ENCODE measurements at places on chromosomes 13 and 19.

DNA sequence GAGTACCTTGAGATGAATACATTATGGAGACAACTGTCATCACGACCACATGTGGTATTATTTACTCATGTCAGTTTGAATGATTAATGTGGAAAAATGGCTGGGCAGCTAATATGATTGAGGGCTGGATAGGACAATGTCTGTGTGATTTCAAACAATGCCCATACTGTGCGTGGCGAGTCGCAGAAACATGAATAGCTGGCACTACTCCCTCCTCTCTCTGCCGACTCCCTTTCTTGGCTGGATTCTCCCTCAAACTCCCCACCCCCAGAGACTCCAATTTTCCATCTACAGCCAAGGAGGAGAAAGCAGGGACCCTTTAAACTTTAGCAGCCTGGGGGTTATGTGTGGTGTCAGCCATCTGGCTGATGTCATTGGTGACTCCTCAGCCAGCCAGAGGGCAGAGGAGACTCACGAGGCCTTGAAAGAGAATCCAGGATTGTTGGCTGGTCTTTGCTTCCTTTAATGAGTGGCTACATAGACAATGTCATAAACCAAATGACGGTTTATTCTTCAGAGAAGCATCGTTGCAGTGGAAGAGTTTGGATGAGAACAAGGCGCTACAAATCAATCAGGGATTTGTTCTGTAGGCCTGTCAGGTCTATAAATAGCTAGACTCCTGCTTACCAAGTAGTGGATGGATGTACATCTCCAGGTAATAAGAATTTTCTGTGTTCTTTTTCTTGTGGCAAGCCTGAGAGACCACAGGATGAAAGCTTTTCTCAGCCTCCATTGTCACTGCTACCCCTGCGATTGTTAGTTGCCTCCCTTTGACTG, 165.6 kb downstream of the DLEU7 start:
- no peak for DNase-seq

DNA sequence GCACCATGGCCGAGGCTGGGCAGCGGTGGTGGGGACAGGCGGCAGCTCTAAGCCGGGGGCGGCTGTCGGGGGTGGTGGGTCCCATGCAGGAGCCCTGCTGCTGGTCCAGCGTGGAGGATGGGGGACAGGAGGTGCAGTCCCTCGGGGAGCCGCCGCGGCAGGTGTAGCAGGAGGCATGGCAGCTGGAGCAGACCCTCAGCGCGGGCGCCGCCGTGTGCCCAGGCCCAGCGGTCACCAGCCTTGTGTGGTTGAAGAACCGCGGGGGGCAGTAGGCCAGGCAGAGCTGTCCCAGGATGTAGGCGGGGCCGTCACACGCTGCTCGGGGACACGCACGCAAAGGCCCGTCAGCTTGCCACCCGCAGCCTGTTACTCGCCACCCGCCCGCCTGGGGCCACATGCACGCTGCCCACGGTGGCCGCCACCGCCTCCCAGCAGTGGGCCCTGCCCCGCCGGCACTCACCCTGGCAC, 2.9 kb upstream of the C19orf25 start:
- DNase-seq: no peak

DNA sequence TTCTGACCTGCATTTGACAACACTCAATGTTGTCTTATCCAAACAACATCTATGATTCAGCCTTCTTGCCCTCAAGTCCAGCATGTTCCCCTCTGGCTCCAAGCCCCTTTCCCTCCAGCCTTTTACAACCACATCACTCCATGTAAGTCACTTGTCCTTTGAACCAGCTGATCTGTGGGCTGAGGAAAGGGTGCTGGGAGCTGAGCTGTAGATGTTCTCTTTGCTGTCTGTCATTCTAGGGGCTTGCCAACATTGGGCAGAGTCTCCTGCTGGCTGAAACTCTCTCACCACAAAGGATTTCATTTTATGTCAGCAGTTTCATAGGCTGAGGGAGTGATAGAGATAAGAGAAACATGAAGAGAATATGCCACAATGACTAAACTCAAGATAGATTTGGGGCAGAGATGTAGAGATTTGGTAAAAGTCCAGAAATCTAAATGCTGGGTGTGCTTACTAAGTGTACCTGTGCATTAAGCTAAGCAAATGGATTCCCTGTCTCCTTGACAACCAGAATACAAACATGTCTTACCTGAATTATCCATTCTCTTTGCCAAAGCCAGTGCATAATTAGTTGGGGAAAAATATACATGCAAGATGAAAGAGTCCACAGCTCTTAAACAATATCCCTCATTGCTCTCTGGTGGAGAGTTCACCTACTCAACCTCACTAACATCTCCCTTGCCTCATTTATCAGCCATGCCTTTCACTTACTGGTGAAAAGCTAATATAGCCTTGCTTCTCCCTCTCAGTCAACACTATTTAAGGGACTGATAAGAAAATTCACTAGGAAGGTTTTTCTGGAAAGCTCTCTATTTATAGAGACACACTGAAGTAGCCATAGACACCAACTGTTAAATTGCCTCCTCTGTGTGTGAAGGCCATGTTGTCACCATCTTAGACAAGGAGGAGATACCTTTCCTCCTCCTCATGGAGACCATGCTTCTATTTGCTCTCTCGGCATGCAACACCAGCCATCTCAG, 175.5 kb upstream of the SERP2 start:
- DNase-seq: no peak

DNA sequence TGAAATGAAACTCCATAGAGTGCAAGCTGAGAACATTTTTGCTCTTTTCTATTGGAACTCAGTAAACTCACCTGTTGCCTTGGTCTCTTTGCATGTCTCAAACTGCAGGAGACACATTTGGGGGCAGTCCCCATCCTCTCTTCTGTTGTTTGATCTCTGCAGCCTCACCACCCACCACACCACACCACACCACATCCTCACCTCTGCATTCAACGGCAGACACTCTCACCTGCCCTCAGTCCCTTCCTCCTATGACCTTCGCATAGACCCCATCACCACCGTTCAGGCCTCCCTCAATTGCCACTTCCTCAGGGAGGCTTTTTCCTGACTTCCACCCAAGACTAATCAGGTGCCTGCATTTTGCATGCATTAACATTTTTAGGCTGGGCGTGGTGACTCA, 14.4 kb upstream of the TPM4 start:
- no peak for DNase-seq

DNA sequence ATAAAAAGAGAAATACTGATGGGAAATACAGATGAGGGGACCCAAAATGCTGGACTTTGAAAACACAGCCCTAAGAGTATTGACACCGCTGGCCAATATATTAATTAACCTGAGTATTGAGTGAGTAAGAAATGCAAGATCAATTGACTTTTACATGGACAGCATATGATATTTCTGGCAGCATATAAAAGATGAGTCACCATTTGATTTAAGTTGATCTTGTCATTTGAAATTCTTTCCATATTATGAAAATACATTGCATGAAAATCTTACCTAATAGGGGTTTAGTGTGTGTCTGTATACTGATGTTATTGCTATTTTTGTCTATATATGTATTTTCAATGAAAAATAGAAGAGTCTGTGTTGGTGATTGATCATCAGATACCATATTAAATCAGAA, 619.6 kb downstream of the KCTD12 start:
- DNase-seq: no peak

GRCh38 chr13:23859904-23860303, 29.3 kb downstream of the MIPEP start:
- no peak for DNase-seq

GRCh38 chr13:75555836-75556235, 6.2 kb downstream of the UCHL3 start:
- no peak for DNase-seq

DNA sequence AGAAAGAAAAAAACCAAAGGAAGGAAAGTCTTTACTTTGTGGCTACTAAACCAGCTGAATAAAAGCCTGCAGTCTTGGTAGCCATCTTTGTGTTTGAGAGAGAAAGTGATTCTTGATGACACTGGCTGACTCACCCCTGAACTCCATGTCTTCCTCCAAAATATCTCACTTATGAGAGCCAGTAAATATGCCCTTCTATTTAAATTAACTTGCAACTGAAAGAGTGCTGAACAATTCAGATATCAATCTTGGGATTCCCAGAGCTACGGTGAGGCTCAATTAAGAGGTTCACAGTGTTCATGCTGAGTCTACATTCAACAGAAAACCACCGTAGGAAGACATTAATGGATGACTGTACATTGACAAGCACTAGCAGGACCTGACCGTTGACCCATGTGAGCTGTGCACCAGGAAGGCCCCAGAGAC, 57.9 kb downstream of the KCTD12 start:
- DNase-seq: no peak

DNA sequence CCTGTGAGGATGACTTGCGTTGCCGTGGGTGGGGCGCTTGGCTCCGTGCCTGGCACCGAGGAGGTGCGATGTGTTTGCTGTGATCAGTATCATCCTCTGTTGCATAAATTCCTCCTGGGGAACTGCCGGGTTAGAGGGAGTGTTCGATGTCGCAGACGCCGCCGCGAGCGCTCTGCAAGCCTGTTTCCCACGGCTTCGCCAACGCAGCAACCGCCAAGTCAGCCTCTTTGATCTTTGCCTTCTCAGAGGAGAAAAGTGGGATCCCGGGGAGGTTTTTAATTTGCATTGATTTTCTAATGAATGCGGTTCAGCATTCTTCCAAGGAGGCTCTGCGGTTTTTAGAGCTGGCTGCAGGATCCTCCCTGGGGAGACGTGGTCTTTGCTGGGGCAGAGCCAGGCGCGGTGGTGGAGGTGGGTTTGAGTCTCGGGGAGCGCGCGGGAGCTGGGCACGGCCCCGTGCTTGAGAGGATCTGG, 7.6 kb downstream of the GPR32 start:
- DNase-seq: no peak

GRCh38 chr19:48332351-48332661, 7.0 kb downstream of the EMP3 start:
- DNase-seq: no peak

GRCh38 chr13:110616103-110617101, 1.1 kb downstream of the NAXD start:
- DNase-seq: peak; percentile 53
